ENCODE measurements at places on chromosomes 4 and X.

DNA sequence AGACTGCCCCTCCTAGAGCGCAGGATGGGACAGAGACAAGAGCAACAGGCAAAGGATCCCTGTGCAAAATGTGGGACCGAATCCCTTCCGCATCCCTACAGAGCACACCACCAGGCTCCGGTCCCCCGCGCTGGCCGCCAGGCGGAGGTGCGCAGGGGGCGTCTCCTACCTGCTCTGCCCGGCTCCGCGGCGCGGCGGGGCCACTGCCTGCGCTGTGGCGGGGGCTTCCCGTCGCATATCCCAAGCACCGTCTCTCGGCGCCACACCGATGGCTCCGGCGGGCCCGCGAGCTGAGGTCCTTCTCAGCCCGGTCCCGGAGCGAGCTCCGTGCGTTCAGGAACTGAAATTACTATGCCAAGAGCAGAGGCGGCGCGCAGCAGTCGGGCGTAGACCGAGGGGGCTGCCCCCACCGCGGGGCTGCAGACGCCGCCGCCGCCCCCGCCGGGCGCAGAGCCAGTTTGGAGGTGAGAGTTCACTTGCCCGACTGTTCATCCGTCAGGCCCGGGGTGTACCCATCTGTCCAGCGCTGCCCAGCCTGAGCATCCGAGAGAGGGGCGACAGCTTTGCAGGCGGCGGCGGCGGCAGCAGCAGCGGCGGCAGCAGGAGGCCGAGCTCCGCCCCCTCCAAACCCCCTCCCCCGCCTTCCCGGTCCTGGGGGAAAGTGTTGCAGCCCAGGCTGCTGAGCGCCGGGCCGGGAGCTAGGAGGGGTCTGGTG is at the start of gene GPRIN3:
Gene GPRIN3, minus strand, starts transcription at position 355 of the 715 bp plus-strand sequence. CDS start 57,690 bp downstream, outside the sequence.
- DNase-seq: peak; percentile 71

DNA sequence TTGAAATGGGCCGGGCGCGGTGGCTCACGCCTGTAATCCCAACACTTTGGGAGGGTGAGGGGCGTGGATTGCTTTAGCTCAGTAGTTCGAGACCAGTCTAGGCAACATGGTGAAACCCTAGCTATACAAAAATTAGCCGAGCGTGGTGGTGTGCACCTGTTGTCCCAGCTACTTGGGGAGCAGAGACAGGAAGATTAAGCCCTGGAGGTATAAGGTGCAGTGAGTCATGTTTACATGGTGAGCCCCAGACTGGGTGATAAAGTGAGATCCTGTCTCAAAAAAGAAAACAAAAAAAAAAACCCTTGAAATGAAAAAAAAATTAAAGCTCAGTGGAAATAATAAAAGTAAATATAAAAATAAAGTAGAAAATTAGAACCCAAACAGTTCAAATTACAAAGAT is 6.9 kb upstream of the XAGE2 start:
- DNase-seq: no peak

DNA sequence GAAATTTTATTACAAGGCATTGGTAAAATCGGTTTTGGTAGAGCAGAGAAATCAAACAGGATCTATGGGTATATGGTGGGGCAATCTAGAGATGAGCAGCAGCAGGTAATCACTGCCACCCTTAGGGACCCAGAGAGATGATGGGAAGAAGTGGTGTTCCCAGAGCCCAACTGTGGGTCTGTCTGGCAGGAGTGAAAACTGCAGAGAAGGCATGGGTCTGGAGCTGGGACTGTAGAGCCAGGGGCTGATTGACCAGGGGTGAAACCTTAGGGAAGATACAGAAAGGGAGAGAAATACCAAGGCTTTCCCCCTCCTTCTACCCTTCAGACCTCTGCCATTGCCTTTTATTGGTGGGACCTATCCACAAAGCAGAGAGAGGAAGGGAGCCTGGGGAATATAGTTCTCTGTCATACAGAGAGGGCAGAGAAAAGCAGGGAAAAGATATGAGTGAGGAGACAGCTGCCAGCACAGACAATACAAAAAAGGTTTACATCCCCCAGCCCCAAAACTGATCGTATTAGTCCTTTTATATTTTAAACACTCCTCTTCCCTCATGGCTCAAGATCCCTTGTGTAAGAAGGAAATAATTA is 28.7 kb downstream of the PDLIM5 start:
- DNase-seq: no peak

GRCh38 chrX:48745222-48745621 is 16.3 kb upstream of the GLOD5 start:
- no peak for DNase-seq

DNA sequence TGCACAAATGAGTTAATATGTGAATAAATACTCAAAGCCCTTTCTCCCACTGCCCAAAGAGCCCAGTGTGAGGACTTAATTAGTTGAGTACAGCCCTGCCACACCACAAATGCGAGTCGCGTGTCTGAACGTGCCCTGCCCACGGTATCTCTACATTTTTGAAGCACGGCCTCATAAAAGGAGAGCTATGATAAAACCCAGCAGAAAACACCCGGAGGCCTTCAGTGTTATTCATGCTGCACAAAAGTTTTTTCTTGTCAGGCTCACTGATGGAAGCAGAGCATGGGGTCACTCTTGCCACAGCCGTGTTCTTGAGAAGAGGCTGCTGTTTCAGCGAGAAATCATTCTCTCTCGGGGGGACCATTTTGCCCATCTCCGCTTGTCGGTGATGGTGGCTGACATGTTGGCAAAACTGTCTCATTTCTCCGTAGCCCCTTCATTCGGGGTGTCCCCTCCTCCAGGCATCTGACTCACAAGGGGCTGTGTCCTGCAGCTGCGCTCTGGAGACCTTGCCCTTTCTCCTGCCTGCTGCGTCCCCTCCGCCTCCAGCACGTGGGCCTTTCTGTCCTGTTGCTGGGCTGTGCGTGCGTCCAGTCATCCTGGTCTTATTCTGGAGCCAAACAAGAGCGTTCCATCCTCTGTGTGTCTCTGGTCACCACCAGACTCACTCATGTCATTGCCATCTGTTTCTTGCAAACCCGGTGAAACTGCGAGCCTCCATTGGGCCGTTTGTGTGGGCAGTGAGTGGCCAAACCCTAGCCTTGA is 88.8 kb downstream of the SORCS2 start:
- DNase-seq: no peak

DNA sequence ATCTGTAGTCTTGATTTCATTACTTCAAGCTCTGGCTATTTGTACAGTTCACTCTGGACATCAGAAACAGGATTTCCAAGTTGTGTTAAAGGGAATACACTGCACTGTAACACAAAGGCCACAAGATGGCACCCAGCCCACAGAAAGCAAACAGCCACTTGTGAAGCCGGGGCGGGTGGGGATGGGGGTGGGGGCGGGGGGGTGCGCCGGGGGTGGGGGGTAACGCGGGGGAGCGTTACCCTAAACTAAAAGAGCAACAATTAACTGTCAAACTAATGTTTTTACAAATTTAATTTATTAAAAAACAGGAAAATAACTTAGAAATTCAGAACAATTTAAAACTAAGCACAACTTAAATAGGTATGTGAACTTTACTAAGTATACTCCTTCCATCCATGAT is 27.3 kb downstream of the PRDX4 start:
- DNase-seq: peak; percentile 59
